ENCODE measurements at places on chromosomes 6 and 20.
A peak's percentile ranks its signal among the peaks of the same experiment; 100 is the strongest.

DNA sequence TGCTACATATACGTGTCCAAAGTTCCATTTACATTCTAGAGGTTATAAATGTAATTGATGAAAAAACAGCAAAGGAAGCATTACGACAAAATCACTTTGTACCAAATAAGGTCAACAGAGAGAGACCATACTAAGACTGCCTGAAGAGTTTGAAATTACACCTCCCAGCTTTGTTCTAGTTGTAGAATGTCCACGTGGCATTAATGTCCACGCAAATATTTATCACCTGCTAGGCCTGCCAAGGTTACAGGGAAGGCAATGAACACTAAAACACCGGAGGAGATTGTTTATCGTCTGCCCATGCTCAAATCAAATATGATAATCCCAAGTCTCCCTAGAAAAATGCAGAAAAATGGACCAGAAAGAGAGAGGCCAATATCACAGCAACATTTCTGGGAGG, 6.2 kb downstream of the RALGAPA2 start:
- no peak for DNase-seq

GRCh38 chr20:57097245-57097915, 169.1 kb downstream of the BMP7 start:
- no peak for DNase-seq

- DNase-seq = no peak
Measured at GRCh38 chr20:59604741-59605600, 631 bp downstream of the PHACTR3 start.

DNA sequence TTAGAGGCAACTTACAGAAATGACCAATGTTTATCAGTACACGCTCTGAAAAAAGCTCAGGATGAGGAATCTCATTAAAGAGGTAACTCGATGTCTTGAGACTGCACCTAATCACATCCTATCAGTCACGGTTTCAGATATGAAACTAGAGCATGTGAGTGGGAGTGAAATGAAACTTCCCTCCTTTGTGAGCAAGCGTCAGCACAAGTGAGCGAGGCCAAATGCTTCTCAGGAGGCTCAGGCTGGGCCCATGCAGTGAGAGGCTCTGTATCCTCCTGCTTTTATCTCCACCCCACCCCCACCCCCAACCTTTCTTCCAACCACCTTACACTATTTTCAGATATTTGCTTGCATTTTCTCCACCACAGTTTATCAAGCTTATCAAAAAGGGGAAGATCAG, 140.8 kb upstream of the RIMS1 start:
- no peak for DNase-seq

GRCh38 chr20:53899351-53900167, 170.8 kb downstream of the BCAS1 start:
- DNase-seq = peak; percentile 63

DNA sequence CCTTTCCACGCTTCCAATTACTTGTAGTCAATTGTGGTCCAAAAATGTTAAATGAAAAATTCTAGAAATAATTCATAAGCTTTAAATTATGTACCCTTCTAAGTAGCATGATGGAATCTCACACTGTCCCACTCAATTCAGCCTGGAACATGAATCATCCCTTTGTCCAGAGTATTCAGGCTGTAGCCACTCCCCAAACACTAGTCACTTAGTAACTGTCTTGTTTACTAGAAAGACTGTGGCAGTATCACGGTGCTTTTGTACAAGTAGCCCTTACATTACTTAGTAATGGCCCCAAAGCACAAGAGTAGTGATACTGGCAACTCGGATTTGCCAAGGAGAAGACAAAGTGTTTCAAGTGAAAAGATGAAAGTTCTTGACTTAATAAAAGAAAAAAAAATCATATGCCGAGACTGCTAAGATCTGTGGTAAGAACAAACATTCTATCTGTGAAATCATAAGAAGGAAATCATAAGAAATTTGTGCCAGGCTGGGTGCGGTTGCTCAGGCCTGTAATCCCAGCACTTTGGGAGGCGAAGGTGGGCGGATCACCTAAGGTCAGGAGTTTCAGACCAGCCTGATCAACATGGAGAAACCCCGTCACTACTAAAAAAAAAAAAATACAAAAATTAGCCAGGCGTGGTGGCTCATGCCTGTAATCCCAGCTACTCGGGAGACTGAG, 168.5 kb upstream of the SIM1 start:
- DNase-seq = peak; percentile 82

GRCh38 chr6:132253211-132253610, 148.1 kb downstream of the MOXD1 start:
- no peak for DNase-seq

DNA sequence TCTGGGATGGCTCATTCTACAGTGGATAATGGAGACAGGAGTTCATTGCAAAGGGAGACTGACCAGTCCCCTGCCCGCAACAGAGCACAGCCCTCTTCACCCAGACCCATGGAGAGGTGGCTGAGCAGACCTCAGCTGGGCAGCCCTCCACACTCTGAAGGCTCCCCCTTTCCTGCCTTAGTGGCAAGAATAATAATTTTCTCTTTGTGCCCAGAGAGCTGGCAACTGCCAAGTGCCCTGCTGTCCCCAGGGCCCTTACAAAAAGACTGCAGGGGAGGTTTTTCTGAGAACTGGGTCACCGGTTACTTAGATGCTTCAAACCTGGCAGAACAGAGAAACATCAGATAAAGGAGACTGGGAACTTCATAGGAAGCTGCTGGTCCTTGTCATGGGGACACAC, 35.4 kb upstream of the ZNFX1 start:
- DNase-seq = no peak

GRCh38 chr6:145031001-145031400, 704.3 kb downstream of the EPM2A start:
- peak; percentile 32 for DNase-seq

DNA sequence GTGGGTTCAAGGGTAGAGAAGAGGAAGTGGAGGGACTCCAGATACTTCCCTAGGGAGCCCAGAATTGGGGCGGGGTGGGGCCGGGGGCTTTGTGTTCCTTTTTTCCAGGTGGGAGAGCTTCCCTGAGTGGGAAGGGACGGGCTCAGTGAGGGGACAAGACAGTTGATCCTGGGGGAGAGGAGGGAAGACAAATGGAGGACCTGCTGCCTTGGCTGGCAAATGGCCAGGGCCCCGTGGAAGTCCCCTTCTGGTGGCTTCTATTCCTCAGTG, 2.6 kb downstream of the CTSZ start:
- peak; percentile 26 for DNase-seq

GRCh38 chr6:89009624-89010059, 46.2 kb upstream of the RNGTT start:
- no peak for DNase-seq

GRCh38 chr6:28711788-28712341, 186.2 kb downstream of the GPX5 start:
- no peak for DNase-seq

- no peak for DNase-seq
Measured at GRCh38 chr6:88167352-88167937, 1.3 kb upstream of the CNR1 start.

DNA sequence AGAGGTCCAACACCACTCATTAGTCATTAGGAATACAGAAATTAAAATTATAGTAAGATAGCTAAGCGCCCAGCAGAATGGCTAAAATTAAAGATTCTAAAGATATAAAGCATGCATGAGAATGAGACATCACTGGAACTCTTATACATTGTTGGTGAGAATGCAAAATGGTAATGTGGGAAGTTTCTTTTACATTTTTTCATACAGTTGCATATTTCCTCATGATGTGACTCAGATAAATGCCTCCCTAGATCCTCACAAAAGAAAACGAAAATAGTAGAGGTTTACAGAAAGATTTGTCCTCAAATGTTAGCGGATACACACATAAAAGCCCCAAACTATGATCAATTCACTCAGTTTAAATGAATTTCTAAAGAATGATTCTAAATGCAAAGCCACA, 633.7 kb upstream of the GJE1 start:
- DNase-seq = no peak

DNA sequence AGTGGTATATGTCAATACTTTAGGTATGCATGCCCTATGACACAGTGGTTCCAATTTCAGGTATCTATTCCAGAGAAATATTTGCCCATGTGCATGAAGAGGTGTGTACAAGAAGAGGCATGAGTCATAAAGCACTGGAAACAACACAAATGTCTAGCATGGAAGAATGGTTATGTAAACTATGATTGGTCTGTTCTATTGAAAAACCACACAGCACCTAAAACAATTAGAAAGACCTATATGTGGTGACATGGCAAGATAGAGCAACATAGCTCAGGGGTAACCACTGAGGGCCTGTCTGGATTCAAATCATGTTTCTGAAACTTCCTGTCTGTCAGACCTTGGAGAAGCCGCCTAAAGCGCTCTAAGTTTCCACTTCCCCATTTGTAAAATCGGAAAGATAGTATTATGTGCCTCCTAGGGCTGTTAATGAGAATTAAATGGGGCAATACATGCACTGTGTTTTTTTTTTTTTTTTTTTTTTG, 76.0 kb upstream of the SHLD1 start:
- no peak for DNase-seq

DNA sequence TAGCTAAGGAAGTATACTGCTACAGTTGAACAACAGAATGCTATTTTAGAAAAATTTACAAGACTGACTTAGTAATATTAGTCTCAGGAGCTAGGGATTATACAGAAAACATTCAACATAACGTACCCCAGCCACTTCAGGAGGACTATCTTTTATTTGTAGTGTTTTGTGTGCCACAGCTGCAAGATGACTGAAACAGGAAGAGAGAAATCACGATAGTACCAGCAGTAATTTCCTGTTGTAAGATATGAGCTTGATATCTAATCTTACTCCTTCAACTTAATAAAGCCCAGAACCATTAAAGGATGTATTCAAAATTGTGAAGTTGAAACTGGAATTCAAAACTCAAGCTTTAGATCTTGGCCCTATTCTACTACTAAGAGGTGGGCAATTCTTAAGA, 42.1 kb downstream of the SLC35A1 start:
- DNase-seq = peak; percentile 13

DNA sequence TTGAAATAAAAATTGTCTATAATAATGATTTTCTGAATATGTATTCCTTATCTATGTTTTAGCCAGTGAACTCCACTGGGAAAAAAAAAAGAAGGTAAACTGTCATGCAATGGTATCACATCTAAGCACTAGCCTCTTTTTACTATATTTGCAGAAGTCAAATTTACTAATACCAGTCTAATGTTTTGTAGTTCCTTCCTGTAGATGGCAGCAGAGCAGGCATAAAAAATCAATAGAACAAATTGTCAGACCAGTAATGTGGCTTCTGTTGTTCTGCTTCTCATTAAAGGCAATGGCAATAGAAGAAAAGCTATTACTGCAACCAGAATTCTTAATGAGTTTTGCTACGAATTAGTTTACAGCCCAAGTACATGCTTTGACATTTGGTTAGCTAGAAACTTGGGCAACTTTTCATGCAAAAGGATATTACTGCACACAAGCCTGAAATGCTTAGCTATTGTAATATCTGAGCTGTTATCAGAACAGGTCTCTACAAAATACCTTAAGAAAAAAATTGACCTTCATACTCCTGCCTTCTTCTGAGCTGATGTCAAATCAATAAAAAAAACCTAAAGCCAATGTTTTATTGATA, 476.9 kb downstream of the KHDRBS2 start:
- DNase-seq = peak; percentile 4

DNA sequence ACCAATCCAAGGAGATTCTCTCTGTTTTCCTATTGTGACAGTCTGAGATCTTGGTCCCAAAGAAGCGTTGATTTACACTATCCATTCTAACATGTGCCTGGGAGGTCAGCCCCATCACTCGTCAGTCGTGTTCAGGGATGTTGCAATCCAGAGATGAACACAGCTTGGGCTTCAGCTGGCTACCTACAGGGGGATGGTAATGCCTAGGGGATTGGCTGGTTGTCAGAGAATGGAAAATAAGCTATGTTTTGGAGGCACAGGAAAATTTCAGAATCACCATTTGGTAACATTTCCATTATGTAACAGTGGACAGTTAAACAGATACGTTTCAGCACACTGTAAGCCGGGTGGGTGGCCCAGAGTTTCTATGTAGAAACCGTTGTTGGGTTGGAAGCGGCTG, 147.1 kb upstream of the RALGAPA2 start:
- no peak for DNase-seq

DNA sequence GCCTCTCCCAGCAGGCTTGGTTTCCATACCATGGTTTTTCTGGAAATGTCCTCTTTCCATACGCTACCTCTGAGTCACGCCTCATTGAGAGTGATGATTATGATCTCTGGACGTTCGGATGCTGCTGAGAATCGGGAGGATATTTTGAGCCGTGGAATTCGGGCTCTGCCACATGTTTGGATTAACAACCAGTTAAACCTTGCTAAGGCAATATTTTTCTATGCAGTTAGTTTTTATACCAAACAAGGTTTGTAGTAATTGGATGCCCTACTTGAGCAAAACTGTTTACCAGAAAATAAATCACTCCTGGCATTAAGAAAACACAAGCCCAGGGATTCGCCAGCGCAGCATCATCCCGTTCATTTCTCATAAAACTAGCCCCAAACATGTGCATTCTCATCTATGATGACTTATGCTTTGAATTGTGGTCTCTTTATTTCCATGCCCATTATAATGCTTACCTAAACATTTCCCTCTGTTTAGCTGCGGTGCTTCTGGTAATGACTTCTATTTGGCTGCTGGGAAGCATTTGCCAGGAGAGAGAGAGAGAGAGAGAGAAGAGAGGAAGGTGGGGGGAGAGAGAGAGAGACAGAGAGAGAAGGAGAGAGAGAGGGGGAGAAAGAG, 198.9 kb downstream of the CLIC5 start:
- DNase-seq = no peak

DNA sequence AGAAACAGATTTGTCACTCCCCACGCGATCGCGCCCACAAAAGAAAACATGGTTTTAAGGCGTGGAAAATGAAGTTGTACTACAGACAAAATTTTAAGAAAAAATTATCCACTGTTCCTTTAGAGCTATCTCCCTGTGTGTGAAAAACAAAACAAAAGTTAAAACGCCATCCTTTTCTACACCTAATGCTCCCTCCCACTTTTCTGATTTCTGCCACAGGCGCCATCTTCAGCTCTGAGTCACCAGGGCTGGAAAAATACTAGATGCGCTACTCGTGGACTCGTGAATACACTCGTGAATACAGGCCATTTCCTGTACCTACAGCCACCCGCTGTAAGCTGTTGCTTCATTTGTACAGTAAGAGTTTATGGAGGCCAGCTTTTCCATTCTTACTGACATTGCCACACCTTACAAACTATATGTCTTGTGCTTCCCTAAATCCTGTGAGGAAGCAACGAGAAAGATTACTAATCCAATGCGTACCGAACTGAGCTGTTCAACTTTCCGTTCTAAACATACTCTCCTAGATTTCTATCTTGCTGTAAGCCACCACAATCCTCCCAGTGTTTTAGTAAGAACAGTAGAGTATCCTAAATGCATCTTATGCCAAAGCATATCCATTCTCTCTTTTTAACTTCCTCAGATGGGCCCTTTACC, 773 bp upstream of the AHI1 start:
- DNase-seq = peak; percentile 93

DNA sequence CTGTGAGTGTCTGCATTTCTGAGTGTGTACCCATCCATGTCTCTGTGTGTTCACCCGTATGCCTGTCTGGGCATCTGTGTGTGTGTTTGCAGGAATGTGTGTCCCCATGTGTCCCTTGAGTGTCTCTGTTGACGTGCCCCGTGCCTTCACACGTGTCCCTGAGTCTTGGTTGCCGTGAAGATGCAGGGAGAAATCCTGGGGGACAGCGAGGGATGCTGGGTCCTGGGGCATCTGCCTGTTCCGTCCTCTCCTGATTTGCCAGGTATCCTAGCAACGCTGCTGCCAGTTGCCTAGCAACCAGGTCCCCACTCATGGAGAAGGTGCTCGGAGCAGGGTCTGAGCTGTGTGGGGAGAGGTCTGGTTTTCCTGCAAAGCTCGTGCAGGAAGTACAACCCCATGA, 6.0 kb upstream of the LKAAEAR1 start:
- DNase-seq = no peak

- no peak for DNase-seq
Measured at GRCh38 chr6:6930223-6930880, 177.4 kb upstream of the RREB1 start.

Data from dermis blood vessel endothelial cell (primary cell).